ENCODE measurements at places on chromosomes 2 and 18. TPM values are rescaled to one million over a fixed set of nuclear protein-coding genes. Genes with fewer than 3 reads are reported as not detected.

CHRND gene
- not detected for total RNA-seq

CEBPZOS gene
- total RNA-seq, result 15.7 TPM

HJURP gene
- 2.6 TPM for total RNA-seq

ARHGAP25 gene
- total RNA-seq, result 1.3 TPM

TGFA gene
- 0.49 TPM for total RNA-seq

EVX2 gene
- under 0.01 TPM for total RNA-seq

TMEFF2 gene
- total RNA-seq, result under 0.01 TPM

ATP6V1B1 gene
- 1.1 TPM for total RNA-seq

DYNAP gene
- not detected for total RNA-seq

CCDC150 gene
- 4.5 TPM for total RNA-seq

TWIST2 gene
- 46.2 TPM for total RNA-seq

MC5R gene
- not detected for total RNA-seq

ACKR3 gene
- 17.8 TPM for total RNA-seq

SNTG2 gene
- total RNA-seq, result not detected

SAG gene
- total RNA-seq, result not detected

ARHGEF4 gene
- 5.5 TPM for total RNA-seq

RBM43 gene
- total RNA-seq, result 8.4 TPM

VWC2L gene
- not detected for total RNA-seq

SPDYA gene
- 0.24 TPM for total RNA-seq

SEPTIN10 gene
- total RNA-seq, result 89.0 TPM

SERPINB4 gene
- total RNA-seq, result not detected

Data from hair follicle dermal papilla cell (primary cell).